Stimulated activated CD8-positive, alpha-beta memory T cell treated with anti-CD3 and anti-CD28 coated beads, Interleukin-4, amount 100 ng/mL, for 4 hours (primary cell): ENCODE measurements at places on chromosomes 2 and 18.

DNA sequence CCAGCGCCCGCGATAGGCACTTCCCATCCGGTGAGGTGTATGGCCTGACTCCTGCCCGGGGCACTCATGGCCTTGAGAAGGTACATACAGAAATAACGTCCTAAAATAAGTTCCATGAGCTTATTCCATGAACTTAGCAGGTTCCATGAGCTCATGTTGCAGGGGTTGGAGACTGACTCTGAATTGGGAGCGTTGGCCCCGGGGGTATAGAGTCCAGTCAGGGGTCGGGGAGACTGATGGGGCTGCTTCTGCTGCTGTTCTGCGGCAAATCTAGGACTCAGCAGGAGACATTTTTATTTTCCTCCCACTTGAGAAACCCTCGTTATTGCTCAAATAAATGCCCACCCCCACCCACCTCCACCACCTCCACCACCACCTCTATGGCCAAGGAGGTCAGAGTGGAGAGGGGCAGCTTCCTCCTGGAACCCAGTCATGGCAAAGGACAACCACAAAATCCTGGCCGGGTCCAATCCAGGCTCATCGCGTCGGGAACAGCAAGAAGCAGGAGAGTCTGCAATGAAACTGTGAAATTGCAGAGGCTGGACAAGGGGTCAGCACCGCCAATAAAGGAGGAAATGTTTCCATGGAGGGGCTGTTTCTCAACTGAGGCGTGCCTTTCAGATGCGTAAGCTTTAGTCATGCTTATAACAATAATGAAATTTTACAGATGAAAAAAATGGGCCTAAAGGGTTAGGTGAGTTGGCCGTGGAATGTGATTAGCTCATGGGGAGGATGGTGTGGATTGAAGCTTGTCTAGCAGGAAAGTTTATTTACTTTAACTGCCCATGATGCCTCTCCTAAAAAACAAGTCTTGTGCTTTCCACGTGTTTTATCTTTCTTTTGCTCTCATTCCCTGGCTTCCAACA lies 136.6 kb upstream of the ALKAL2 start:
- DNase-seq = no peak

- no peak for DNase-seq
Measured at GRCh38 chr18:23943903-23944624, 70.5 kb upstream of the TTC39C start.

DNA sequence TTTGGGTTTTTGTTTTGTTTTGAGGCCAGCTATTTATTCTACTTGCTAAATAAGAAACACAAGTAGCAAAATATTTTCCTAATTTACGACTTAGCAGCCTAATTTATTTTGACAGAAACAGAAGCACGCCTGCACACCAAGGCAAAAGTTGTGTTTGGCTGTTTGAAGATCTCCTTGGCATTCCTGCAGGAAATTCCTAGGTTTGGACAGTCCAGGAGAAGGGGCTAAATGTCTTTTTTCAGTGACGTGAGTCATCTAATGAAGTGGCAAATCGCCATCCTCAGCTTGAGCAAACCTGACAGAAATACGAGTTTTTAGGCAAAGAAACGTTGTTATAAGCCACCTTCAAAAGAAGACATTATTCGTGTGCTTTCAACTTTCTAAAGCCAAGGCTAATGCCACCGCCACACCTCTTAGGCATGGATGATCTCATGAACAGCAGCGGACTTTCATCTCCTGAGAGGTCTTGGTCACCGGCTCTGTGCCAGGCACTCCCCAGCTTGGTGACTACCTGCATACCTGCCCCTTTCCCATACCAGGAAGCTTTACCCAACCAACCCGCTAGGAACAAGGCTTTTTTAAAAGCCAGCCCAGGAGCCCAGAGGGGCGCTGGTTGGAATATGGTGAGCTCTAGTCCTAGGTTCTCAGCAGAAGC lies 30.9 kb downstream of the STK39 start:
- no peak for DNase-seq

- no peak for DNase-seq
Measured at GRCh38 chr18:811182-811891, 705 bp downstream of the YES1 start.

DNA sequence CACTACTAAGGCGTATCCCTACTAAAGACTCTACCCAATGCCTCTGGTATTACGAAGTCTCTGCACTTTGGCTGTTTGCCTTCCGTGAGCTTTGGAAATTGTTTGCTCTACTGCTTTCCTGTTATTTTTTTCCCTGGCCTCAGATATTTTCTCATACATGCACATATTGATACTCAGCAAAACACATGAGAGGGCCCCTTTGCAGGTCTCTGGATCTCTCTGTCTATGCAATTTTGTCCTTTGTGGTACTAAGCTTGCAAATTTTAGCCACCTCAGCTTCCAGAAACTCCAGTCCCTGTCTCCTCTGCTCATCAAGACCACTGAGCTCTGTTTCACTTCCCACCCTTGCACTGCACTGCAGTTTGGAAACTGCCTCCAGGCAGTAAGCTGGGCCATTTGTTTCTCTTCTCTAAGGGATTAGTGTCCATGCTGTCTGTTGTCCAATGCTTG lies 46.6 kb downstream of the TAF1B start:
- DNase-seq = no peak

DNA sequence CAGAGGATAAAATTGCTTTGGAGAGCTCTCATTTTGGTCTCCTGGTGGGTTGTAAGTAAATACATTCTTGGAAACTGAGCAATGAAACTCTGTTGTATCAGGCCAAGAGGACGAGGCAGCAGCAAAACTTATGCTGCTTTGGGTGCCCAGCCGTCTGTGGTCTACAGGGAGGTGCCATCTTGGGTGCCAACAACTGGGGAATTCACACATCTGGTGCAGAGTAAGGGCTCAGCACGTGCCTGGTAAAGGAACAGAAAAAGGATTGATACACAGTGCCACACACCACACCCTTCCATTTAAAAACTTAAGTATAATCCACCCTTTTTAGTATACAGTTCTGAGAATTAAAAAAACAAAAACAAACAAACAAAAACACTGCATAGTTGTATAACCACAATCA lies 221.9 kb downstream of the TSN start:
- DNase-seq = no peak

DNA sequence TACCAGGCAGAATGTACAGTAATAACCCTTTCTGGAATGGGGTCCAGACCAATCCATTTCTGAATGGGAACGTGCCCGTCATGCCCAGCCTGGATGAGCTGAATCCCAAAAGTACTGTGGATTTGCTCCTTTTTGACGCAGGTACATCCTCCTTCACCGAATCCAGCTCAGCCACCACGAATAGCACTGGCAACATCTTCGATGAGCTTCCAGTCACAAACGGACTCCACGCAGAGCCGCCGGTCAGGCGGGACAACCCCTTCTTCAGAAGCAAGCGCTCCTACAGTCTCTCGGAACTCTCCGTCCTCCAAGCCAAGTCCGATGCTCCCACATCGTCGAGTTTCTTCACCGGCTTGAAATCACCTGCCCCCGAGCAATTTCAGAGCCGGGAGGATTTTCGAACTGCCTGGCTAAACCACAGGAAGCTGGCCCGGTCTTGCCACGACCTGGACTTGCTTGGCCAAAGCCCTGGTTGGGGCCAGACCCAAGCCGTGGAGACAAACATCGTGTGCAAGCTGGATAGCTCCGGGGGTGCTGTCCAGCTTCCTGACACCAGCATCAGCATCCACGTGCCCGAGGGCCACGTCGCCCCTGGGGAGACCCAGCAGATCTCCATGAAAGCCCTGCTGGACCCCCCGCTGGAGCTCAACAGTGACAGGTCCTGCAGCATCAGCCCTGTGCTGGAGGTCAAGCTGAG lies 89.6 kb downstream of the SH3BP4 start:
- DNase-seq = no peak

- no peak for DNase-seq
Measured at GRCh38 chr2:67854103-67854743, 208.6 kb downstream of the C1D start.

DNA sequence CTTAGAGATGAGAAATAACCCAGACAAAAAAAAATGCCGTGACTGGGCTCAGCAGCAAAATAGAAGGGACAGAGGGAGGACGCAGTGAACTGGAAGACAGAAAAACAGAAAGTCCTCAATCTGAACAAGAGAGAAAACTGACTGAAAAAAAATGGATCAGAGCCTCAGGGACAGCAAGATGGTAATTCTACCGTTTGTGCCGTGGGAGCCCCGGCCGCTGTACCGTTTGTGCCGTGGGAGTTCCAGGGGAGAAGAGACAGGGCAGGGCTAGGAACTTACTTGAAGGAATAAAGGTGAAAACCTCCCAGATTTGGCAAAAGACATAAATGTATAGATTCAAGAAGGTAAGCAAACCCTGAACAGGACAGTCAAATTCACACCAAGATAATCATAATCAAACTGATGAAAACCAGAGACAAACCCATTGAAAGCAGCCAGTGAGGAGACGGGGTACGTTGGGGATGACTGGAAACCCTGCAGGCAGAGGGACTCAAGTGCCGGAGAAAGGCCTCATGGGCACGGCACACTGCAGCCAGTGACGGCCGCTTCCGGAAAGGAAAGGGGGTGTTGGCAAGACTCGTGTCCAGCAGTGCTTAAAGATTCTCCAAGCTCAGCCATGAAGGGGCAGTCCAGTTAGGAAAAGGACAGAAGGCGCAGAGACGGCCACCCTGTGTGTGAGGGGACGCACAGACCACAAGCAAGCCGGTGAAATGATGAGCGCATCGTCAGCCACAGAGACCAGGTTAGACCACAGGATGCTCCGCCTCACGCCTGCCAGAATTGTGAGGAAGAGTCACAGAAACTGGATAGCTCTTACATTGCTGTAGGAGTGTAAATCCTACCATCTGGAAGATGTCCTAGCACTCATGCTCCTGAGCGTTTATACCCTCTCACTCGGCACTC lies 40.0 kb upstream of the NFATC1 start:
- DNase-seq = no peak

GRCh38 chr2:29059624-29060023 lies 14.7 kb downstream of the PCARE start:
- no peak for DNase-seq

GRCh38 chr2:119241205-119241532 lies 17.5 kb downstream of the STEAP3 start:
- DNase-seq = no peak

- DNase-seq = no peak
Measured at GRCh38 chr2:61326423-61326822, 144.5 kb downstream of the USP34 start.

DNA sequence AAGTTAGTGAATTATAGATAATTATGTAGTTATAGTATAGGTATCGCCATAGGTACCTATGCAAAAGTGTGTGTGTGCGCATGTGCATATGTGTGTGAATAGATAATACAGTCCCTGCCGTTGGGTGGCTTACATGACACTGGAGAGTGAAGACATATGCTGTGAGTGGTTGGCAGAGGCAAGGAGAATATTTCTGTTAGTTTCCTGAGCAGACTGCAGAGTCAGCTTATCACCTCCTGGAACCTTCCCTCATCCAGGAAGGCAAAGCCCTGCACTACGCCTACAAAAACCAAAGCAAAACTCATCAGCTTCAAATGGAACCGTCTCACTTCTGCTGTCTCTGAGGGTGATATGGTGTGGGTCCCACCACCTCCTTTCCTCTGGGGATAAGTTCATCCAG lies 181.9 kb downstream of the LRRTM1 start:
- DNase-seq = no peak

DNA sequence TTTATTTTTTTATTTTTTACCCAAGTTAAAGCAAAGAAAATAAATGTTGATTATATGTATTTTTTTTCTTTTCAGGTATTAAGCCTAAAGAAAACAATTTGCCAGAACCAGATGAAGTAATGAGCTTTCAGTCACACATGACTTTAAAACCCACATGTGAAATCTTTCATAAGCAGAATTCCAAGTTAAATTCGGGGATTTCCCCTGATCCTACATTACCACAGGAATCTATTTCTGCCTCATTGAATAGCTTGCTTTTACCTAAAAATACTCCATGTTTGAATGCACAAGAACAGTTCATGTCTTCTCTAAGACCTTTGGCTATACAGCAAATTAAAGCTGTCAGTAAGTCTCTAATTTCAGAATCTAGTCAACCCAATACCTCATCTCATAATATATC lies 26.6 kb downstream of the GEN1 start:
- no peak for DNase-seq

DNA sequence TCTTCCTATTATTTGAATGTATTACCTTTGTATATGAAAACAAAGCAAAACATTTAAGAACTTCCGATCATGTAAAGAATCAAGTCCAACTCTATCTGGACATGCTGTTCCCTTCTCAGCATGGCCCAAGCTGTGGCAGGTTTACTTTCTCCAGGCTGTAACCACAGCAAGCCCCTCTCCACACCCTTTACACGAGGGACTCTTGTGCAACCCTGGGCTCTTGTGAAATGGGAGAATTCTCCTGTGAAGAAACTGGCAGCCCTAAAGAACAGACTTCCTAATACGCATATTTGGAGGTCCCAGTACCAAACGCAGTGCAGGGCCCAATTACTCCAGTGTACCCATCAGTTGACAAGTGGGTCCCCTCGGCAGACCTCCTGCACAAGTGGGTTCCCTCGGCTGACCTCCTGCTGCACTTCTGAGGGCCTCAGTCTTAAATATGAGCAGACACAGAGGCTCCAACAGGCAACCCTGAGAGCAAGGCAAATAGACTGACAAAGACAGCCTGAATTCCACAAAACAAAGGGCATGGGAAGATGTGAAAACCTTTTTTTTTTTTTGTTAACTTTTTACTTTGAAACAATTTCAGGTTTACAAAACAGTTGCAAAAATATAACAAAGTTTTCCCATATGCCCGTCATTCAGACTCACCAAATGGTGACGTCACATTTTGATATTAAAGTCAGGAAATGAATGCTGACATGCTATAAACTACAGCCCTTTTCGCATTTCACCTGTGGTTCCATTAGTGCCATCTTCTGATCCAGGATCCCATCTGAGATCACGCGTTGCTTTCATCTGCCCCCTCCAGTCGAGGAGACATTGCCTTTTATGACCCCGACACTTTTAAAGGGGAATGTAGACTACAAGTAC lies 78.2 kb downstream of the FBXO15 start:
- DNase-seq = no peak

- no peak for DNase-seq
Measured at GRCh38 chr18:22302144-22302543, 115.6 kb downstream of the CTAGE1 start.

DNA sequence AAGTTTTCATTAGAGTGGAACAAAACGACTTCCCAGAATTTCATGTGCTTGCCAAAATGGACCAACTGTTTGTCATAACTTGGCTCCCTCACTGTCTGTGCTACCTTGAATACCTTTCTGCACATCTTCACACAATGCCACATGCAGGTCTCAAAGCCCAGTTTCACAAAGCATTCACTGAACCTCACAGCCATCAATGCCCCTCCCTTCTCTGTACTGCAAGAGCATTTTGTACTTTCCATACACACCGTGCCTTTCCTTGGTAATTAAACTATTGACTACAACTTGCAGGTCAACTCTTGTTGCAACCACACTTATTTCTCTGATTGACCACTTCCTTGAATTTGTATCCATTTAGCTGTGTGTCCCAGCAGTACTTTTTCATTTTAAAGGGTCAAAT lies 50.5 kb downstream of the PAX3 start:
- DNase-seq = no peak

DNA sequence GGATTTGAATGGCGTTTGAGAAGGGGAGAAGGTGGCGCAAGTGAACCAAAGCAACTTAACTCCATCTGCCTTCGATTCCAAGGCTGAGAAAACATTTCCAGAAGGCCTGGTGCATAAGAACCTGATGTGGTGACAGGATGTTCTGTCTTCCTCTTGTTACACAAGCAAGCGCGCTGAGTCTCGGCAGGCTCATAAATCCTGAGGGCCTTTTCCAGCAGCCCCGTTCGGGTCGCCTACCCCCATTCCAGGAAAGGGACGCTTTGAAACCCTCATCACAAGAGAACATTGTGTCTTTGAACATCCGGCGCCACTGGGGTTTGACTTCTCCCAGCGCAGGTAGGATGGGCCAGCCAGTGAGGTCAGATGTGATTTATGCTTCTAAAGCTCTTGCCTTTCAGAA lies 403.5 kb downstream of the SETBP1 start:
- DNase-seq = no peak

- no peak for DNase-seq
Measured at GRCh38 chr2:111618226-111618977, 265.6 kb downstream of the ANAPC1 start.
